ENCODE measurements at places on chromosomes 5 and 9.

- no peak for DNase-seq
These were observed 590.9 kb downstream of the PRELID2 start for GRCh38 chr5:145244251-145244650.

- no peak for DNase-seq
These were observed 237.7 kb upstream of the MEF2C start for GRCh38 chr5:89120719-89121118.

DNA sequence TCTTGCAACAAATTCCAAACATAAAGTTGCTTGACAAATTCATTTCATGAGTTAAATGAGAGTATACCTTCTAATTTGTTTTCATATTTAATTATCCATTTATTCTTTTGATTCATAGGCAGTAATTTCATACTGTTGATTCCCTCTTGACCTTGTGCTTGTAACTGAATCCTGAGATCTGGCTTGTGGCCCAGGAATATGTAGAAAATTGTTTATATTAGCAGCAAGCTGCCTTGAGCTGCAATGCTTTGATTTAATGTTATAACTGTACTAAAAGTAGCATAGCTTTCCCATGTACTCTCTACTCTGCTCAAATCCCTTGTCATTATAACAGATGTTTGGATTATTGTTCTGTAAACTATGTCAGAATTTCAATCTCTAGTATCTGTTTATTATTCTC is 780.7 kb downstream of the NR2F1-AS1 start:
- no peak for DNase-seq

GRCh38 chr9:694403-695154 is 146.9 kb upstream of the DMRT1 start:
- no peak for DNase-seq

DNA sequence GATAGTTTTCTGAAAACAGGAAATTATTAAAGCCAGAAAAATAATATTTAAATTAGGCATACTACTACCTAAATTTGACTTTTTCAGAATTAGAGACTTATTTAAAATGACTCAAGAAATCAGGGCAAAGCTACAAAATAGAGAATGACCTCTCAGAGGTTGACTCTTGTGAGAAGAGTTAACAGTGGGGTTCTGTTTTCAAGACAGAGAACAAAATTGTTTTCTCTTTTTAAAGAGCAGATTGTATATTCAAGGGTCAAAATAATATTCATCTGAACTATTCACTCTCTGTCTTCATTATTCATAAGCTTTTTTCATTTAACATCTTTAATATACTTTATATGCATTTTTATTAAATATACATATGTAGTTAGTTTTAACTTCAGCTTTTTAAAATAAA is 21.9 kb upstream of the AUH start:
- DNase-seq = no peak

DNA sequence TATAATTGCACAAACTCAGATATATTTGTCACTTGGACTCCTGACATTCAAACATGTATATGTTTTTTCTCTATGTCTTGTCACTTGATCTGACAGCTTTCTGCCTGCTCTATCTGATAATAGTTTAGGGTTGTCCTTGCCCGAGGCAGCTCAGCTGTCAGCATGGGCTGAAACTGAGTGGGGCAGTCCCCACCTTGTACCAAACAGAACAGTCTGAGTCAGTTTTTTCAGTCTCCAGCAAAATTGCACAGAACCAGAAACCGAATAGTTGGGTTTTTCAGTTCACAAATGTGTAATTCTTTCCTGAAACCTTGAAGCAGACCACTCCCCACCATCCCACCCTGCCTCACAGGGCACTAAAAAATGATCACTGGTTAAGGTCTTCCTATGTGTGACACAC is 9.5 kb upstream of the HAND1 start:
- peak; percentile 88 for DNase-seq

DNA sequence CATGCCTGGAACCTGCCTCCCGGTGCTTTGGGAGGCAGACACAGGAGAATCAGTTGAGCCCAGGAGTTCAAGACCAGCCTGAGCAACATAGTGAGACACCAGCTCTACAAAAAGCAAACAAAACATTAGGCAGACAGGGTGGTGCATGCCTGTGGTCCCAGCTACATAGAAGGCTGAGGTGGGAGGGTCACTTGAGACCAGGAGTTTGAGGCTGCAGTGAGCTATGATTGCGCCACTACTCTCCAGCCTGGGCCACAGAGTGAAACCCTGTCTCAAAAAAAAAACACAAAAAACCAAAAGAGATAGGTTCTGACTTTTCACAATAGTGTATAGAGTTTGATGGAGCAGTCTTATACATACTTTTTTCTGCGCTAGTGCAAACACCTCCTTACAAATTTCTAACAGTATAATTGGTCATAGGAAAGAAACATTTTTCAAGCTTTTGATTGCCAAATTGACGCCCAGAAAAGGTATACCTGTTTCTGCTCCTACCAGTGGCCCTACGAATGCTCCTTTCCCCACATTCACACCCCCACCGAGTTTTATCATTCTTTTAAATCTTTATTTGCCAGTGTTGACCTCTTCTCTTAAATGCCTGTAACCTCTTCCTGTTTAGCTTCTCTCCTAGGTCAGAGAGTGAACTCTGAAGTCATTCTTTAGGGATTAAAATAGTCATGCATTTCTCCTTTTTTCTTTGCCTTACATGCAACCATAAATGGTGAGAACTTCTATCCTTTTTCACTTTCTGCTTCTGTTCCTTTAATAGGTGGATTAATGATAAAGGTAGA is 7.5 kb downstream of the DOCK8 start:
- DNase-seq = no peak

DNA sequence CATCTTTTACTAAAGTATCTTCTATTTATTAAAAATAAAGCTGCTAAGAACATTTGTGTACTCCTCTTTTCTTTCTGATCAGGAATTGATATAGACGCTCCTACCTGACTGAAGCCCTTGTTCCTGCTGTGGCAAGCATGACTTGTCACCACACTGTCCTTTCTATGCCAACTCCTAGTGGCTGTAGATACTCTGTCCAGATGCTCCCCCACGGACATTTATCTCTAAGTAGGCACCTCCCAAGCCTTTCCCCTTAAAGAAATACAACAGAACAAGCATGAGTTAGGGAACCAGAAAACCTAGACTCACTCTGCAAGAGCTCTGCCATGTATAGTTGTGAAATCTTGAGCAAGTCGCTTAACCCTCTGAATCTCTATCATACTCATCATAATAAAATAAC is 53.2 kb downstream of the FAM114A2 start:
- no peak for DNase-seq

GRCh38 chr9:129586245-129586644 is 34.7 kb downstream of the C9orf50 start:
- DNase-seq = no peak

- no peak for DNase-seq
These were observed 88.6 kb upstream of the IFNE start for GRCh38 chr9:21570643-21571275.

DNA sequence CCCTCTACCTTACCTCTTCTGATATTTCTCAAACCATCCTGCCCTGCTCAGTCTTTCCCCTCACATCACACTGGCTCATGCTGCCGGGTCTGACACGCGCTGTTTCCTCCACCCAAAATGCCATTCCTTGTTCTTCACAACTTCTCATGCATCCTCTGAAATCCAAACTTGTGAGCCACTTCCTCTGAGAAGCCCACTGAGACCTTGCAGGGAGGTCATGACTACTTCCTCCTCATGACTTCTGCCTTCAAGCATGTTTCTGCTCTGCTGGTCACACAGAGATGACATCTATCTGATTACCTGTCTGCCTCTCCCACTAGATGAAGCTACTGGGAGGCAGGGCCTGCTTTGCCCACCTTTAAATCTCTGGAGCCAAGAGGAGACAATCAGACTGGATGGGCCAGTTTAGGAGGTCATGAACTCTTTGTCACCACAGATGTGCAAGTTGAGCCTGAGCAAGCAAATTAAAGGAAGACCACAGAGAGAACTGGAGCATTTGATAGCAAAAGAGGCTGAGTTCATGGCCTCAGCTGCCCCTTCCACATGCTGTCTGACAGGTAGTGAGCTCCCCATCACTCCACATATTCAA is 119.8 kb upstream of the TBC1D2 start:
- peak; percentile 38 for DNase-seq

GRCh38 chr5:42074353-42074752 is 149.3 kb downstream of the FBXO4 start:
- DNase-seq = no peak

DNA sequence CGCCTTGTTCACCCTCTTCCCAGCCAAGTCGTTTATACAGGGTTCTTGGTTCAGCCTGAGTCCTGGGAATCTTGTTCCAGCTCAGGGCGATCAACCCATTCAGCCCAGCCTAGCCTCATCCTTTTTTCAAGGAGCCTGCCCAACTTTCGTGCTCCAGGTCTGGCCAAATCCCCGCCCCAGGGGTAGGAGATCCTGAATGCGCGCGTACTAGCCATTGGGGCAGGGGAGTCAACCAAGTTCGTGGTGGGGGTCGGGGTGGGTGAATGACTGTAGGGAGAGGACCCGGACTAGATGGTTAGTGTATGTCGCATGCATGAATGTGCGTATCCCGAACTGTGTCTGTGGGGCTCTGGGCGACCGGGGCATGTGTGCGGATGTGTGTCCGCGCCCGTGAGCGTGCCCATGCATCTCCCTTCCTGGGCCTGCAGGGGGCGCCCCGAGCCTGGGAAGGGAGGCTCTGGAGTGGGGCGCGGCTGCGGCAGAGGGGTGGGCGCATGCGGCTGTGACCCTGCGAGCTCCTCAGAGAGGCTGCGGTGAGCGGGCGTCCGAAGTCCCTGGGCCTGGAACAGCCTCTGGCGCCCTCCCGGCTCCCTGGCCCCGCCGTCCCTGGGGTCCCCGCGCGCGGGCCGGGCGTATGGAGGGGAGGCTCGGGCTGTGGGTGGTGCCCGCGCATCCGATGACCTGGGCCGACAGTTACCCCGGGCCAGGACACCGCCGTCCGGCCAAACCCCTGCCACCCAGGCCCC is 8.7 kb downstream of the CCL21 start:
- DNase-seq = peak; percentile 54

DNA sequence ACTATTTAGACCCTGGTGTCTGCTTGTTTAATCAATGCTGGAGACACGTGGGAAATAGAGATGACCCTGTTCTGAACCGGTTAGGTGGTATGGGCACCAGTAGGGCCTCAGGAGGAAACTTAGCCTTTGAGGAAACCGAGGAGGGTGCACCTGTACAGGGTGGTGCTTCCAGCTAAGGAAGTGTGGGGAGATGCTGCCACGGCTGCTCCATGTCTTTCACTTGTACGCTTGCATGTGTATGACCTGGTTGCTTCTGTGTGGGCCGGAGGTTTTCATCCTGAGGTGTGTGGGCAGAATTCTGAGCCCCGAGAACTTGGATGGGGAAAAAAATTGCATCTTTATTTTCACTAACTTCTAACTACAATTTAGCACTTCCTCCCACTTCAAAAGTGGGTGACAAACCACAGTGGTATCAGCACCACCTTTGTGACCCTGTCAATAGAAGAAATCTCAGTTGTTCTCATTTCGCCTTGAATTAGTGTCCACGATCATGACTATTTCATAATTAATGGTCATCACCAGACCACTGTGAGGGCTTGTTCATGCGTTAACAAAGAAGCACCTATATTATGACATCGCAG is 99.8 kb upstream of the SPATA31C2 start:
- DNase-seq = no peak

GRCh38 chr9:106438928-106439327 is 424.0 kb upstream of the ZNF462 start:
- no peak for DNase-seq

DNA sequence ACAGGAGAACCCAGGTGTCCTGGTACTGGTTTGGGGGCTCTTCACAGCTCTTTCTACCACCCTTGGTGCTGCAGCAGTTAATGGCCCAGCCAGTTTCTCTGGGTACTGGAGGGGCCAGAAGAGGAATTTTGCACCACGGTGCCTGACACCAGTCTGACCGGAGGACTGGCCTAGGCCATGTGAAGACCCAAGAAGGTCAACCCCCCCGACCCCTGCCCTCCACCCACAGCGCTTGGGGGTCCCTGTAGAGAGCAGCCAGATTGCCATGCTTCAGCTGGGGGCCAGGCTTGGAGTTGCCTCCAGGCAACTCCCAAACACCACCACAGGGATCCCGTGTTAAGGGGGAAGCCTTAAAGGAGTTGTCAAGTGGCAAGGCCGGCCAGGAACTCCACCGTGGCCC is 6.2 kb downstream of the ARSI start:
- no peak for DNase-seq

DNA sequence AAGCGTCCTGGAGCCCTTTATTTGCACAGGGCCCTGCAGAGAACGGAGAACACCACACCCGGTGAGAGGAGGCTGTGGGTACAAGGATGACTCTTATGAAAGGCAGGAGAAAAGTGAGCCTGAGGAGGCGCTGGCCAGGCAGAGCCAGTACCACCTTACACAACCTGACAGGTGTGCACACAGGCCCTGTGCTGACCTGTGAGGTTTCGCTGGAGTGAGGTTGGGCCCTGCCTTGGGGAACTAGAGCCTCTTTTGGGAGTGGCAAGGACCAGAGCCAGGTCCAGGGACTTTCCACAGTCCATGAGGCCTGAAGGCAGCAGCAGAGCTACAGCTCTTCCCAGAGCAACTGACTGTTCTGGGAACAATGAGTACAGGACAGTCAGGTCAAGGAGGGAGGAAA is 3.1 kb downstream of the SRD5A1 start:
- no peak for DNase-seq

- no peak for DNase-seq
These were observed 724.9 kb downstream of the MAT2B start for GRCh38 chr5:164230341-164230740.

GRCh38 chr9:136750526-136750925 is 2.2 kb upstream of the LCN6 start:
- no peak for DNase-seq

GRCh38 chr5:83441747-83442146 is 29.8 kb upstream of the VCAN start:
- DNase-seq = peak; percentile 44

DNA sequence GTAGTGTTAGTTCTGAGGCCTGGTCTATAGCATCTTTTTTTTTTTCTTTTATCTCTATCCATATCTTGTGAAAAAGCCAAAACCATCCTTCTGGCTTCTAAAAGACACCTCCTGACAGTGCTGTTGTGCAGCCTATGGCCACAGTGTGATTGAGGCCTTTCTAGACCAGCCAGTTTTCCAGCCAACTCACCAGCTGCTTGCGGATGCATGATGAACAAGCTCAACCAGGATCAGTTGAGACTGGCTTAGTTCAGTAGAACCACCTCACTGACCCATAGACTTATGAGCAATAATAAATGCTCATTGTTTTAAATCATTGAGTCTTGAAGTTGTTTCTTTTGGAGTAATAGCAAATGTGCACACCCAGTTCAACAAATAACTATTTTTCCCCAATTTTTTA is 296.9 kb downstream of the FAM170A start:
- no peak for DNase-seq

GRCh38 chr5:143143973-143144372 is 259.5 kb downstream of the NR3C1 start:
- DNase-seq = no peak

DNA sequence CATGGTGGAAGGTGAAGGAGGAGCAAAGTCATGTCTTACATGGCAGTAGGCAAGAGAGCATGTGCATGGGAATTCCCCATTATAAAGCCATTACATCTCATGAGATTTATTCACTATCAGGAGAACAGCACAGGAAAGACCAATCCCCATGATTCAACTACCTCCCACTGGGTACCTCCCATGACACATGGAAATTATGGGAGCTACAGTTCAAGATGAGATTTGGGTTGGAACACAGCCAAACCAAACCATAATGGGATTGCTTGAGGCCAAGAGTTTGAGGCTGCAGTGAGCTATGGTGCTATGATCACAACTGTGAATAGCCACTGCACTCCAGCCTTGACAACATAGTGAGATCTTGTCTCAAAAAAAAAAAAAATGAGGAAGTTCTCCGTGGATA is 581.8 kb downstream of the TAF11L14 start:
- no peak for DNase-seq

- no peak for DNase-seq
These were observed 16.7 kb downstream of the TCF7 start for GRCh38 chr5:134131165-134131564.
